ENCODE measurements at places on chromosomes 3 and 15.

GRCh38 chr3:33132019-33132360, 18.2 kb downstream of the CRTAP start:
- no peaks in the 10 kb centered on the region for H3K27me3 ChIP-seq
- peaks cover 5% of the 10 kb centered on the region for H3K4me1 ChIP-seq
- H3K36me3 ChIP-seq, result peaks cover 37% of the 10 kb centered on the region
- H3K4me3 ChIP-seq, result no peak overlapping the region
- no peak for DNase-seq

GRCh38 chr15:52326756-52327155, 31.2 kb upstream of the MYO5C start:
- H3K4me1 ChIP-seq, result no peaks in the 10 kb centered on the region
- H3K4me3 ChIP-seq, result no peak overlapping the region
- H3K27me3 ChIP-seq, result no peaks in the 10 kb centered on the region
- H3K36me3 ChIP-seq, result peaks cover 27% of the 10 kb centered on the region
- no peak overlapping the region for H3K27ac ChIP-seq

DNA sequence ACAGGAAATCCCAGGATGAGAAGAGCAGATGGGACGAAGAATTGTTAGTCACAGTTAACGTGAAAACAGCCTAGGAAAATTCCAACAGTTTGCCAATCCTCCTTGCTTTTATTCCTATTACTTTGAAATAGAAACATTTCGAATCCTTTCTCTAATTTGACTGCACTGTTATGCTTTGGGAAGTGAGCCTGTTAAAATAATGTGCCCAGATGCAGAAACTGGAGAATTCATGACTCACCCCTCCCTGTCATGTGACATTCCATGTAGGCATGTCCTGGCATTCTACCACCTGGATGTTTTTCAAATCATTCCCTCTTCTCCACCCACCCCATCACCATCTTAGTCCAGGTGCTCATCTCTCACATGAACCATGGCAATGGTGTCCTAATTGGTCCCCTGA, 107.3 kb downstream of the MINAR1 start:
- no peaks in the 10 kb centered on the region for H3K4me1 ChIP-seq
- no peak overlapping the region for H3K4me3 ChIP-seq
- H3K27me3 ChIP-seq, result no peaks in the 10 kb centered on the region

- H3K36me3 ChIP-seq, result no peaks in the 10 kb centered on the region
- H3K4me1 ChIP-seq, result peaks cover 16% of the 10 kb centered on the region
- H3K4me3 ChIP-seq, result peak overlapping the region; percentile 76
- no peaks in the 10 kb centered on the region for H3K27me3 ChIP-seq
Measured at GRCh38 chr3:155745795-155746550, 1.1 kb upstream of the PLCH1 start.

- no peaks in the 10 kb centered on the region for H3K36me3 ChIP-seq
- no peak overlapping the region for H3K27ac ChIP-seq
- DNase-seq, result no peak
- no peaks in the 10 kb centered on the region for H3K27me3 ChIP-seq
- H3K4me3 ChIP-seq, result no peak overlapping the region
Measured at GRCh38 chr15:28990390-28990789, 104.6 kb downstream of the APBA2 start.

GRCh38 chr15:70240082-70240481, 142.4 kb upstream of the TLE3 start:
- H3K36me3 ChIP-seq, result no peaks in the 10 kb centered on the region
- H3K4me3 ChIP-seq, result no peak overlapping the region
- H3K4me1 ChIP-seq, result no peaks in the 10 kb centered on the region
- no peaks in the 10 kb centered on the region for H3K27me3 ChIP-seq
- H3K27ac ChIP-seq, result no peak overlapping the region

GRCh38 chr3:132261506-132261905, 55.7 kb upstream of the ACP3 start:
- no peaks in the 10 kb centered on the region for H3K27me3 ChIP-seq
- DNase-seq, result no peak
- H3K4me1 ChIP-seq, result no peaks in the 10 kb centered on the region
- H3K4me3 ChIP-seq, result no peak overlapping the region
- no peaks in the 10 kb centered on the region for H3K36me3 ChIP-seq
